ENCODE measurements at places on chromosomes 2 and 18.

GRCh38 chr2:110925479-110925878 is 193.1 kb downstream of the ACOXL start:
- DNase-seq: no peak

- no peak for DNase-seq
These were observed 4.2 kb downstream of the RTP5 start for GRCh38 chr2:241873803-241874110.

GRCh38 chr2:119472749-119473148 is 41.1 kb downstream of the TMEM37 start:
- no peak for DNase-seq

- no peak for DNase-seq
These were observed 77.0 kb downstream of the COX7A2L start for GRCh38 chr2:42284019-42284418.

DNA sequence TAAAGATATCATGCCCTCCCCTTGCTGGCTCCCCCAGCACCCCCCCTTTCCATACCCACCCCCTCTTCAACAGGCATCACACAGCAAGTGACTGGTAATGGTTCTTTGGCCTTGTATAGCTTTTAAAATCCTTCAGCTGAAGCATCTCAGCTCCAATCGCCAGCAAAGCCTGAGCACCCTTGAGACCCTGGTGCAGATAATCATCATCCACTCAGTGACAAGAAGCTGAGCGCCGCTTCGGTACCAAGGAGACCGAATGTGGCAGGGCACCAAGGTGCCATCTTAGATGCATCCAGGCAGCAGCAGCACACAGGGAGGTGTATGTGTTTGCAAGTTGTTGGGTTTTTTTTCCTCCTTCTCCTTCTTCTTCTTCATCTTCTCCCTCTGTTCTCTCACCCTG is 232.7 kb downstream of the BCL11A start:
- DNase-seq: no peak

DNA sequence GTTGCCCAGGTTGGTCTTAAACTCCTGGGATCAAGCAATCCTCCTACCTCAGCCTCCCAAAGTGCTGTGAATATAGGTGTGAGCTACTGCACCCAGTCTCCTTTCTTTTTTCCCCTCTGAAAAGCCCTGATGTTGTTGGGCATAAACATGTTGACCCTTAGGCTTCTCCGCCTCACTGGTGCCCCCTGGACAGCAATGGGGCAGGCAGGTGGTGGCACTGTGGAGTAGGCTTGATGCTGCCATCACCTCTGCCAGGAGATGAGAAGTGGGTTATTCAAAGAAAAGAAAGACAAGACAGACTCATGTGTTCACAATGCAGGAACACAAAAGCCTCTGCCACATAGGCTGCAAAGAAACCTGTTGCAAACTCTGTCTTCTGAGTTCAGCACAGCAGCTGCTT is 169.9 kb downstream of the EN1 start:
- DNase-seq: no peak

- DNase-seq: peak; percentile 93
These were observed at the start of gene SFT2D3 for GRCh38 chr2:127701193-127701650. TSS of gene SFT2D3 (plus strand) at chr2:127701497. CDS start at chr2:127701529, 32 bp downstream.

- no peak for DNase-seq
These were observed 39.4 kb upstream of the GALR1 start for GRCh38 chr18:77210249-77210648.

- DNase-seq: no peak
These were observed 361.8 kb upstream of the UBE2E3 start for GRCh38 chr2:180618570-180618969.
